Left renal cortex interstitium (tissue), 4 donors: ENCODE measurements at places on chromosomes 3 and 15. TPM values are rescaled to one million over a fixed set of nuclear protein-coding genes. Genes with fewer than 3 reads are reported as not detected.

ERICH6 gene
- 0.69 TPM for polyA plus RNA-seq

THRB gene
- 20.3 TPM for polyA plus RNA-seq

EBLN2 gene
- polyA plus RNA-seq: 1.9 TPM

RPL35A gene
- 1,664 TPM for polyA plus RNA-seq

CD86 gene
- polyA plus RNA-seq: 2.5 TPM

CD200 gene
- 41.8 TPM for polyA plus RNA-seq

GPR149 gene
- polyA plus RNA-seq: not detected

MOBP gene
- 0.20 TPM for polyA plus RNA-seq

A4GNT gene
- polyA plus RNA-seq: 0.68 TPM

FANCD2OS gene
- polyA plus RNA-seq: not detected

PRR23E gene
- not detected for polyA plus RNA-seq

ECE2 gene
- polyA plus RNA-seq: 0.14 TPM

WNT5A gene
- 59.0 TPM for polyA plus RNA-seq

FBLN2 gene
- 24.3 TPM for polyA plus RNA-seq

TRIM42 gene
- polyA plus RNA-seq: not detected

HYAL1 gene
- 6.4 TPM for polyA plus RNA-seq

CACNA2D2 gene
- 16.8 TPM for polyA plus RNA-seq

FRMD5 gene
- 1.1 TPM for polyA plus RNA-seq

LSAMP gene
- 13.6 TPM for polyA plus RNA-seq

STARD5 gene
- 4.8 TPM for polyA plus RNA-seq

UCN2 gene
- polyA plus RNA-seq: 0.40 TPM

TMIE gene
- 1.1 TPM for polyA plus RNA-seq

HYKK gene
- 8.9 TPM for polyA plus RNA-seq

SMAD6 gene
- 46.7 TPM for polyA plus RNA-seq

CSPG5 gene
- polyA plus RNA-seq: 1.2 TPM

TARS3 gene
- 21.0 TPM for polyA plus RNA-seq

C3orf49 gene
- polyA plus RNA-seq: 0.31 TPM

GRAMD2A gene
- 6.1 TPM for polyA plus RNA-seq

CYP8B1 gene
- polyA plus RNA-seq: 0.82 TPM

LMAN1L gene
- not detected for polyA plus RNA-seq

GADL1 gene
- 3.2 TPM for polyA plus RNA-seq

ZKSCAN7 gene
- 18.8 TPM for polyA plus RNA-seq

GOLGA8T gene
- polyA plus RNA-seq: 1.4 TPM

UNC13C gene
- 9.2 TPM for polyA plus RNA-seq

ZNF502 gene
- 12.3 TPM for polyA plus RNA-seq
